ENCODE measurements at places on chromosomes 7 and 10. TPM values are rescaled to one million over a fixed set of nuclear protein-coding genes. Genes with fewer than 3 reads are reported as not detected.
A peak's percentile ranks its signal among the peaks of the same experiment; 100 is the strongest.

- no peak overlapping the region for H3K4me3 ChIP-seq
- H3K27me3 ChIP-seq = no peaks in the 10 kb centered on the region
- no peak for DNase-seq
- H3K36me3 ChIP-seq = no peaks in the 10 kb centered on the region
- H3K27ac ChIP-seq = no peak overlapping the region
- H3K4me1 ChIP-seq = peaks cover 62% of the 10 kb centered on the region
Measured at GRCh38 chr10:14656052-14656730, 118.5 kb downstream of the FAM107B start.

Gene SVOPL
- not detected for total RNA-seq

- no peak overlapping the region for H3K27ac ChIP-seq
- no peaks in the 10 kb centered on the region for H3K27me3 ChIP-seq
- H3K4me3 ChIP-seq = no peak overlapping the region
- no peaks in the 10 kb centered on the region for H3K36me3 ChIP-seq
- no peak for DNase-seq
Measured at GRCh38 chr10:5581670-5582566, 57.2 kb downstream of the CALML3 start.

DNA sequence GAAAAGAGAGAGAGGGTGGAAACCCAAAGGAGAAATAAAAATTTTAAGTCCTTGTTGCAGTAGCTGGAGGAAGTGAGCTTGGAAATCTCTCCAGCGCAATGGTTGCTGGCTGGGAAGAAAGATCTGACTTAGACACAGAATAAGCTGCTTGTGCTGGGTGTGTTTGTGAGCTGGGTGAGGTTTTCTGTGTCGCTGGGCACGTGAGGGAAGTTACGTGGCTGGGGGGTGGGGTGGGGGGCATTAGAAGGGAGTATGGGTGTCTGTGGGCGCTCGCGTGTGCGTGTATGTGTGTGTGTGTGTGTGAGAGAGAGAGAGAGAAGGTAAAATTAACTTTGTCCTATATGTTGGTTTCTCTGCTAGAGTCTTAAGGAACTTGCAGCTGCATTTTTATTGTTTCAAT is 11.6 kb downstream of the TCF7L2 start:
- no peak overlapping the region for H3K4me3 ChIP-seq
- no peak for DNase-seq

Gene OPN1SW
- not detected for total RNA-seq

Gene ANKIB1
- 61.7 TPM for total RNA-seq

- peak within 1 kb of the TSS; percentile 40 for H3K27ac ChIP-seq
- no peaks in the 10 kb centered on the region for H3K27me3 ChIP-seq
- H3K4me1 ChIP-seq = peaks cover 37% of the 10 kb centered on the region
- peak within 1 kb of the TSS; percentile 70 for H3K4me3 ChIP-seq
- H3K36me3 ChIP-seq = no peaks in the 10 kb centered on the region
Measured at GRCh38 chr7:151876899-151877777, at the start of gene PRKAG2. Gene PRKAG2 (minus strand): TSS chr7:151877115. CDS start chr7:151876620, 495 bp downstream.

GRCh38 chr7:31957090-31957720 is 113.0 kb downstream of the PDE1C start:
- H3K27me3 ChIP-seq = no peaks in the 10 kb centered on the region
- H3K4me3 ChIP-seq = no peak overlapping the region
- no peak for DNase-seq
- no peaks in the 10 kb centered on the region for H3K4me1 ChIP-seq

Gene AHR
- 59.7 TPM for total RNA-seq

DNA sequence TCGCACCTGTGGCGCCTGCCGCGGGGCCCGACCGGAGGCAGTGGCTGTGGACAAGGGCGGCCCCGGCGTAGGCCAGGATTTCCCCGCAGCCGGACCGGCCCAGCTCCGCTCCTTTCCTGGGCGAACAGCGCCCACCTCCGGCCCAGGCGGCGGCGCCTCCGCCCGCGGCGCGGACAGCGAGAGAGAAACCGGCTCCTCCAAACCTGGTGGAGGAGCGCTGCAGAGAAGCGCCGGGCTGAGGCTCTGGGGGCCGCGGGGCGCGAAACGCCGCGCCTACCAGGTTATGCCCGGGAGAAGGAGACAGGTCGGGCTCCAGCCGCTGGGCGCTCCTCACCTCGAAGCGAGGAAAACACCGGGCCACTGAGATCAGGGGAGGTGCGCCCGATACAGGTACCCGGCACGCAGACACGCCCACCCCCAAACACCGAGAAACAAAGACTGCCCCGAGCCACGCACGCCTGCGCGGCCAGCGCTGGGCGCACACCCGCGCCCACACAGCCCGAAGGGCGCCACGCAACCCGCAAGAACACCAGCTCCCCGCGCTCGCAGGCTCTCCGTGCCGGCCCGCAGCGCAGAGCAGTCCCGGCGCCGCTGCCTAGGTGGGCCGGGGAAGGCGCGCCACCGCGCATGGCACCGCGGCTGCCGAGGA is 3.3 kb downstream of the GRID1 start:
- no peak overlapping the region for H3K4me3 ChIP-seq
- peaks cover 12% of the 10 kb centered on the region for H3K27me3 ChIP-seq
- DNase-seq = no peak
- no peak overlapping the region for H3K27ac ChIP-seq
- peaks cover 23% of the 10 kb centered on the region for H3K4me1 ChIP-seq

- H3K27me3 ChIP-seq = no peaks in the 10 kb centered on the region
- peak overlapping the region; percentile 73 for H3K27ac ChIP-seq
- H3K4me3 ChIP-seq = peak overlapping the region; percentile 36
- peaks cover 35% of the 10 kb centered on the region for H3K4me1 ChIP-seq
- peak; percentile 68 for DNase-seq
Measured at GRCh38 chr10:29681676-29682448, 47.1 kb upstream of the SVIL start.

DNA sequence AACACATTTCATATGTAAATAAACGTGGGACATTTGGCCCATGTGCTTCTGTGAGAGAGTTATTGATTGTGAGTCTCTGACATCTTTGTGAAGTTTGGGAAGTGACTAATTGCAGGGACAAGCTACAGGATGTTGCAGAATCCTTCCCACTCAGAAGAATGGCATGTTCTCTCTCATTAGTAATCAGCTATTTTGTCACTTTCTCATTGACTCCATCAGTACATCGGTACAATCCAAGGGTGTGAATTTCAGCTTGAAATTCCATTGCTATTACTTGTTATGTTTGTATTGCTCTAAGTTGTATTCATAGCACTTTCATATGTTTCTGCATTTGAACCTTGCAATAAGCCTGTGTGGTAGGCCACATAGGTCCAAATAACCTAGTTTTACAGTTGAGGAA is 100.0 kb upstream of the KCNMA1 start:
- H3K4me3 ChIP-seq = no peak overlapping the region
- no peak for DNase-seq
- H3K4me1 ChIP-seq = no peaks in the 10 kb centered on the region
- H3K36me3 ChIP-seq = no peaks in the 10 kb centered on the region

GRCh38 chr10:106897719-106898118 is 266.8 kb downstream of the SORCS1 start:
- H3K27ac ChIP-seq = no peak overlapping the region
- no peaks in the 10 kb centered on the region for H3K27me3 ChIP-seq
- no peaks in the 10 kb centered on the region for H3K4me1 ChIP-seq
- DNase-seq = no peak

Gene METTL27
- 2.3 TPM for total RNA-seq

DNA sequence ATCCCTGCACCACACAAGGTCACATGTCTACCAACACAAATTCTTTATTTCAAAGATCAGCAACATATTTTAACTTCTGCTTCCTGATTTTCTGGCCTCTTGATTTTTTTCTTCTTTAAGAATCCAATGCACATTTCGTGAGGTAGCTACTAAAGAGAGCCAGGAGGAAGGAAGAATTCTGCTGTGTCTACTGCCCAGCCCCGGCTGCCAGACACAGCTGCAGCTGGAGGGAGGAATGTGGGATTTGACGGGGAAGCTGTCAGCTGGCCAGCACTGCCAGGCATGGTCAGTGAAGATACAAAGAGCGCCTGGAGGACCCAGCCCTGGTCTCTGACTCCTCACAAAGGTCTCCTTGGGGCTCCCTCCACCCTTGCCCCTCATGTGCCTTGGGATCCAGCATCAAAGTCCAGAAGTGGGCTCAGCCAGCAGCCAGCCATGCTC is 6.9 kb upstream of the AOC1 start:
- H3K27me3 ChIP-seq = peaks cover 12% of the 10 kb centered on the region
- H3K4me1 ChIP-seq = no peaks in the 10 kb centered on the region
- H3K27ac ChIP-seq = no peak overlapping the region

Gene VWA2
- total RNA-seq = not detected

GRCh38 chr7:26857506-26858240 is 6.7 kb downstream of the SKAP2 start:
- peaks cover 6% of the 10 kb centered on the region for H3K4me1 ChIP-seq
- H3K36me3 ChIP-seq = no peaks in the 10 kb centered on the region
- H3K27me3 ChIP-seq = no peaks in the 10 kb centered on the region
- peak overlapping the region; percentile 38 for H3K4me3 ChIP-seq
- DNase-seq = peak; percentile 7

Gene NKX2-3
- not detected for total RNA-seq

Measured in T-cell (primary cell).